T-helper 17 cell (primary cell): ENCODE measurements at places on chromosomes 16 and 17.

- no peak for DNase-seq
- no peaks in the 10 kb centered on the region for H3K36me3 ChIP-seq
- H3K4me3 ChIP-seq: no peak overlapping the region
- peak overlapping the region; percentile 56 for H3K27ac ChIP-seq
Measured at GRCh38 chr16:81600275-81600674, 155.7 kb downstream of the CMIP start.

GRCh38 chr17:36777118-36777517 lies 160.2 kb upstream of the LHX1 start:
- DNase-seq: no peak
- no peak overlapping the region for H3K4me3 ChIP-seq
- H3K27ac ChIP-seq: no peak overlapping the region
- H3K4me1 ChIP-seq: peaks cover 2% of the 10 kb centered on the region
- peaks cover 57% of the 10 kb centered on the region for H3K27me3 ChIP-seq

- no peak overlapping the region for H3K27ac ChIP-seq
Measured at GRCh38 chr17:67016039-67016762, 28.2 kb upstream of the CACNG1 start.

DNA sequence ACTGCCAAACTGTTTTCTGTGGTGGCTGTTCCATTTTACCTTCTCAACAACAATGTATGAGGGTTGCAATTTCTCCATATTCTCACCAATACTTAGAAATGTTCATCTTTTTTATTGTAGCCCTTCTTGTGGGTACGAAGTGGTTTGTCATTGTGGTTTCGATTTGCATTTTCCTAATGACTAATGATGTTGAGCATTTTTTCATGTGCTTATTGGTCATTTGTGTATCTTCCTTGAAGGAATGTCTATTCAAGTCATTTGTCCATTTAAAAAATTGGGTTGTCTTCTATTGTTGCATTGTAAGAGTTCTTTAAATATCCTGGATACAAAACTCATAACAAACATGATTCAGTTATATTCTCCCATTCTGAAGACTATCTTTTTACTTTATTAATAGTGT lies 47.5 kb upstream of the CCL2 start:
- H3K4me1 ChIP-seq: no peaks in the 10 kb centered on the region
- H3K4me3 ChIP-seq: no peak overlapping the region
- no peak for DNase-seq

GRCh38 chr16:8555400-8555799 lies 34.9 kb downstream of the TMEM114 start:
- H3K27ac ChIP-seq: no peak overlapping the region
- H3K27me3 ChIP-seq: peaks cover 65% of the 10 kb centered on the region
- peaks cover 4% of the 10 kb centered on the region for H3K4me1 ChIP-seq
- no peak overlapping the region for H3K4me3 ChIP-seq
- no peak for DNase-seq

DNA sequence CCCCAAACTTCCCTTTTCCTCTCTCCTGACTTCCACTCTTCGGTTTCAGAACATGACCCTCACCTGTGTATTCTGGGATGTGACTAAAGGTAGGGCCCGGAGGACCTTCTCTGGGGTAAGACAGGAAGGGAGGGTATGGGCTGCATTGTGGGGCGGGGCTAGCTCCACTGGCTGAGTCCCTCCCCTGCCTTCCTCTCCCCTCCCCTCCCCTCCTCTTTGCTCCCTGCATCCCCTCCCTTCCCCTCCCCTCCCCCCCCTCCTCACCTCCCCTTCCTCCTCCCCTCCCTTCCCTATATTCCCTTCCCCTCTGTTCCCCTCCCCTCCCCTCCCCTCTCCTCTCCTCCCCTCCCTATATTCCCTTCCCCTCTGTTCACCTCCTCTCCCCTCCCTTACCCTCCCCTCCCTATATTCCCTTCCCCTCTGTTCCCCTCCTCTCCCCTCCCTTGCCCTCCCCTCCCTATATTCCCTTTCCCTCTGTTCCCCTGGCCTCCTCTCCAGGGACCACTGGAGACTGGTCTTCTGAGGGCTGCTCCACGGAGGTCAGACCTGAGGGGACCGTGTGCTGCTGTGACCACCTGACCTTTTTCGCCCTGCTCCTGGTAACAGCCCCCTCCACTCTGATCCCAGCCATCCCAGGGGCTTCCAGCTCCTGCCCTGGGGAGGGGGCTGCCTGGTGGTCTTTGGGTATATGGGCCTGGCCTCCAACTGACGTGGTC lies 11.8 kb downstream of the ADGRG3 start:
- no peak overlapping the region for H3K27ac ChIP-seq
- peaks cover 7% of the 10 kb centered on the region for H3K4me1 ChIP-seq
- no peak overlapping the region for H3K4me3 ChIP-seq
- H3K27me3 ChIP-seq: peaks cover 10% of the 10 kb centered on the region
- DNase-seq: no peak
- no peaks in the 10 kb centered on the region for H3K36me3 ChIP-seq

DNA sequence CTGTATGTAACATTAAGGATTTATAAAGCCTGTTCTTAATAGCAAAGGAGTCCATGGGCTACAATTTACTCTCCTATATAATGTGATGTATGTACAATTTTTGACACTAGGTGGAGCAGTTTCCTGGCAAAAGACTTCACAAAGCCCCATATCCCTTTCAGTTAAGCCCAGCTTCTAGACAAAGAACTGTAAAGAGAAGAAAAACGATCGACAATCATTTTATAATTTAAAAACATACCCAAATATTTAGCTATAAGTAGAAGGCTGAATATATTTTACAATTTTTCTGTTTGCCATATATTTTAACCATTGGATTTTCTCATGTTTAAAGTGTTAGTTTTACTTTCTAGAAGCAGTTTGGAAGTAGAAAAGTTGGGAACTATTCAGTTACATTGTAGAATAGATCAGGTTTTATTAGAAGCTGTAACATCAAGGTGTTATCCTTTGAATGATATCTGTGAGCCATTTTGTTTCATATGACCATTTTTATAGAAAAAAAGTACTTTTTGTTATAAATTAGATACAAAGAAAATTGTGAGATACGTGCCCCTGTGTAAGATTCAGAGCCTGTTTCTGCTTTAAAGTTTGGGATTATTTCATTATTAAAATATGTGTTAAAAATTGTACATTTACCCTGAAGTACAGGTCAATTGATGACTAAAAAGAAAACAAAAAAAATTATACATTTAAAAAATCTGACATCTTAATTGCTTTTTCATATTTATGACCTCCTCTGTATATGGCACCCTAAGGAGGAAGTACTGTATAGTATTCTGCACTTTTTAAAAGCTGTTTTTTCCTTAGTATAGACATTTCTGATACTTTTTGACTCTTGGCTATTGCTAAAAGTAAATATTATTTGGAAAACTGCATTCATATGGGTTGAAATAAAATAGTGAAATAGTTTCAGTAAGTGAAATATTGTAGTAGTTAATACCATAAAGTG lies 46.3 kb downstream of the VMP1 start:
- peaks cover 20% of the 10 kb centered on the region for H3K4me1 ChIP-seq
- H3K27ac ChIP-seq: peak overlapping the region; percentile 87
- no peak for DNase-seq
- no peaks in the 10 kb centered on the region for H3K36me3 ChIP-seq
